Muscle of arm (tissue), 14 donors: ENCODE measurements at places on chromosomes 4 and X.
A peak's percentile ranks its signal among the peaks of the same experiment; 100 is the strongest.

DNA sequence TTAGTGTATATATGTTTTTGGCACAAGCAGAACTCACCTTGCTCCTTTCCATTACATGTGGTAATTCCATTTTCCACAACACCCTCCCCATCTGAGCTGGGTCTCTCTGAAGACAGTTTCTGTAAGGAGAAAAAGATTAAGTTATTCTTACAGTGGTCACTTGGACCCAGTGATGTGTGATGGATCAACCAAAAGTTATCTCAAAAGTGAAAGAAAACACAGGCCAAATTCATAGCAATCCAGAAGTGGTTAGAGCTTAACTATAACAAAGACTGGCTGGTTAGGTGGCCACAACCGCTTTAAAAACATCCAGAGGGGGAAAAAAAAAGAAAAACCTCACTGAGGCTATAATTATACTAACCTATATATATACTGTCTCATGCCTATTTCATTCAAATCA, 123.7 kb downstream of the AFAP1 start:
- no peak for DNase-seq

DNA sequence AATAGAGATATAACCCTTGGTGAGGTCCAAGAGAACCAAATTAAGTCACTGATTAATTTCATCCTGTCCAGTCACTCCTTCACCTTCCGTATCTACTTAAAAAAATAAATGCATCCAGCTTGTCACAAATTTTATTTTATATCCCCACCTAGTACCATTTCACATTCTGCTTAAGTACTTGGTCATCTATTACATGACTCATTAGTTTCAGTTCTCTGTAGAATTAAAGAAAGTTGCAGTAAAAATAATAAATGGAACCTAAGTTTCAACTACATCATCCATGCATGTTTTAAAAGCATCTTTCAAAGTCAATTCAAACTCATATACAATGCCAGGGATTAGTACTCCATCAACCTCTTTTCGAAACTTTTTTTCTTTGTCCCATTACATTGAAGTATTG, 130.2 kb downstream of the SH2D1A start:
- DNase-seq, result no peak

- DNase-seq, result no peak
These were observed 7.3 kb downstream of the SPARCL1 start for GRCh38 chr4:87521757-87522374.

- DNase-seq, result no peak
These were observed 114.0 kb downstream of the FHIP1A start for GRCh38 chr4:151522866-151523519.

GRCh38 chrX:13764281-13764680, 29.7 kb downstream of the OFD1 start:
- DNase-seq, result no peak

- no peak for DNase-seq
These were observed 155.5 kb downstream of the EMCN start for GRCh38 chr4:100362366-100362765.

DNA sequence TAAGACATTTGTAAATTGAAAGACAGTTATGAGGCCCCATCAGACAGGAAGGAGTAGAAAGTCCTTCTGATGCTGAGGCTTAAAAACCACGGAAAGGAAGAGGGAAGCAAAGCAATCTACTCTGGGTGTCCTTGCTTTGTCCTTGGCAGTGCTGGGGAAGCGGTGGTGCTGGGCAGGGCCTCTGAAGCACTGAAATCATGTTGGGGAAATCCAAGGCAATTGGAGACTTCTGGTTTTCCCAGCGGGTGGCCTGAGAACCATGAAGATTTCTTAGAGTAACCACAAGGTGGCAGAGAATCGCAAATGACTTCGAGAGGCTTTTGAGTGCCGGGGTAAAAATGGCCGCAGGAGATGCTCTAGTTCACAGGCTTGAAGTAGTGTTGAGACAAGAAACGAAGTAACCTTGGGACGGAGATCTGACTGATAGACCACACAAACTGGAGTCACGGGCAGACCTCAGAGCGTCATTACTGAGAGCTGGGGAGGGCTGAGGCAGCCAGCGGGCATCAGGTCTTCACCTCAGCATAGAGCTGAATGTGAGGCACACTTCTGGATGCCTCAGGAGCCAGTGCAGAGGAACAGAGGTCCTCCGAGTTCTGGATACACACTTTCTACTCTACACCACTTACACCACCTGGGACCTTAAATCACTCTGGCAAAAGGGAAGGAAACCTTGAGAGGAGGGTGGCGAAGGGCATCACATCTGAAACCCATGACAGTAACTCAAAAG, 130.7 kb upstream of the GPRIN3 start:
- no peak for DNase-seq

DNA sequence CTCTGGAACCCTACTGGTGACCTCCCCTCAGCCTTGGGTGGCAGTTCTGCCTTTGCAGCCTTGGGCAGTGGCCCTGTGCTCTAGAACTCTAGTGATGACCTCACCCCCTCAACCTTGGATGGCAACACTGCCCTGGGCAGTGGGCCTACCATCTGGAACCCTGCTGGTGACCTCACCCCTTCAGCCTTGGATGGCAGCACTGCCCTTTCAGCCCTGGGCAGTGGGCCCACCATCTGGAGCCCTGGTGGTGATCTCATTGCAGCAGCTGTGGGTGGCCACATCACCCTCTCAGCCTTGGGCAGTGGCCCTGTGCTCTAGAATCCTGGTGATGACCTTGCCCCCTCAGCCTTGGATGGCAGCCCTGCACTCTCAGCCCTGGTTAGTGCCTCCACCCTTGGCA, 129.3 kb downstream of the RBMX2 start:
- no peak for DNase-seq

GRCh38 chr4:77433418-77433733, 172.2 kb upstream of the CXCL13 start:
- DNase-seq, result peak; percentile 48

DNA sequence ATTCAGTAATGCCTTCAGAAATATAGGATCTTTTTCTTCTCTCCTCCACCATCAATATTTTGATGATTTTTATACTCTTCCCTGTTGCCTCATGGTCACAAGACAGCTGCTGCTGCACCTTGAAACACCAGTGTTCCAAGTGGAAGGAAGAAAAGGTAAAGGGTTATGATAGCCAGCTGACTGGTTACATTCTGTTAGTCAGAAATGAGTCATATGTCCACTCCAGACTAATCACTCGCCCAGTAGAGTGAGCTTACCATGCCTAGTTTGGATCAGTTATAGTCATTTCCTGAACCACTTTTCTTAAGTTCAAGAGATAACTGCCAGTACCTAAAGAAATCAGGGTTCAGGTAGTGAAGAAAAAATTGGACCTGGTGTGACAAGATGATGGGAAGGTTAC, 532.3 kb upstream of the SMIM31 start:
- no peak for DNase-seq

DNA sequence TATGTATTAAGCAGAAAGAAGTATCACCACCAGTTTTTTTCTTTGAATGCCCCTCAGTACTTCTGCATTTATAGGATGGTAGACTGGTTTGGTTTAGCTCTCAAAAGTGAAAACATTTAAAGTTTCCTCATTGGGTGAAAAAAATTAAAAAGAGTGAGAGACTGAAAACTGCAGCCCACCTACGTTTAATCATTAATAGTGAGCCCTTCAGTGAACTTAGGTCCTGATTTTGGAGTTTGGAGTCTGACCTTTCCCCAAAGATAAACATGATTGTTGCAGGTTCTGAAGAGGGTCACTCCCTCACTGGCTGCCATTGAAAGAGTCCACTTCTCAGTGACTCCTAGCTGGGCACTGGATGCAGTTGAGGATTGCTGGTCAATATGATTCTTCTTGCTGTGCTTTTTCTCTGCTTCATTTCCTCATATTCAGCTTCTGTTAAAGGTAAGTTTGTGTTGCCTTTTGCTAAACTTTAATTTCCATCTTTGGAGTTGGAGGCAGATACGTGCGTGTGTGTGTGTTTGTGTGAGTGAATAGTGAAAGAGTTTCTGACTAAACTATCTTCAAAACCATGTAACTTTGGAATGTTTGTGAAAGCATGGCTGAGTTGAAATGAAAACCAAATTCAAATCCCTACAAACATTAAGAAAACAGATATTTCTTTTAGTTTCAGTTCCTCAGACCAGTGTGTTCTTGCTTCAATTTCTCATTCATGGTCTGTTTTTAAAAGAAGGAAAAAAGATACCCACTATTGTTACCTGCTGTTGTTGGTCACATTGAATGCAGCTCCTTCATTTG, at the start of gene MTTP:
Gene MTTP (plus strand): TSS at position 295 of the 795 bp plus-strand sequence. CDS start 86 bp downstream, at position 381.
- DNase-seq, result no peak

DNA sequence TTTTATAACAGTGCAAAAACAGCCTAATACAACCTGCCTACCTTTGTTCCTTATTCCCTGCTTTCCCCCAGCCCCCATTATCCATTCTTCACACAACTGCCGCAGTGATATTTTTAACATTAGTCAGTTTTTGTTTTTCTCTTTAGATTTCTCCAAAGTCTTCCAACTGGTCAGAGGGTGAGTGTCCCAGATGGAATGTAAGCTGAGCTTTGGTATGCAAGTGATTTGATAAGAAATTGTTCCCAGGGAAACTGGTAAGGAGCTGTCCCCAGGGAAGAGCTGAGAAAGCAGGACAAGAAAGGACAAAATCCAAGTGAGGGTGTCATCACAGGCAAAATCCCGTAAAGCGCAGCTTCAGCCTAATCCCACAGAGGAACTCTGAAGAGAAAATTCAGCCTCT, 475.5 kb upstream of the ADGRL3 start:
- no peak for DNase-seq

- DNase-seq, result no peak
These were observed 339.4 kb upstream of the ZCCHC13 start for GRCh38 chrX:73964579-73964978.

DNA sequence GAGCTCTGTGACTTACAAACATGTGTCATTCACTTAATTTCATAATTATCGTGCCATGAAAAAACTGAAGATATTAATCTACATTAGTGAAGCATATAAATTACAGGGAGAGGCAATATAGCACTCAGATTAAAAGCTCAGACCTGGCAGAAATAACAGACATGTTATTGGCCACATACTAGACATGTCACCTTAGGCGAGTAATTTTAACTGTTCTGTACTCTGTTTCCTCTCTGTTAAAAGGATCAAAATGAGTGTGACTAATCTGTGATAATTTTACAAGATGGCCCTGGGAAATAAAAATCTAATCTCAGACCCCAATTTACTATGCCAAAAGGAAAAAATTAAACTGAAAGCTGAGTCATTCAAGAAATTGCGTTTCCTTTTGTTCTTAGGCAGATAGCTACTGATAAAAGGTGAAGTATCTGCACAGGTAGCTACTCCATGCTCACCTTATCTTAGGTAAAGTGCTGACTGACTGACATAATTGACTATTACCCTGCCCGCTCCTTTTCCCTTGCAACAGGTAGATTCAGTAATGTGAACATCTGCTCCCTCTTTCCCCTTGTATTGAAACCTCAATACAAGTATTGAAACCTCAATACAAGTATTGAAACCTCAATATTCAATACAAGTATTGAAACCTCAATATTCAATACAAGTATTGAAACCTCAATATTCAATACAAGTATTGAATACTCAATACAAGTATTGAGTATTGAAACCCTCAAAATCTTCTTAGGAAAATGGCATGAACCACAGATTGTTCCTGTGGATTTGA, 33.2 kb downstream of the RELL1 start:
- no peak for DNase-seq

DNA sequence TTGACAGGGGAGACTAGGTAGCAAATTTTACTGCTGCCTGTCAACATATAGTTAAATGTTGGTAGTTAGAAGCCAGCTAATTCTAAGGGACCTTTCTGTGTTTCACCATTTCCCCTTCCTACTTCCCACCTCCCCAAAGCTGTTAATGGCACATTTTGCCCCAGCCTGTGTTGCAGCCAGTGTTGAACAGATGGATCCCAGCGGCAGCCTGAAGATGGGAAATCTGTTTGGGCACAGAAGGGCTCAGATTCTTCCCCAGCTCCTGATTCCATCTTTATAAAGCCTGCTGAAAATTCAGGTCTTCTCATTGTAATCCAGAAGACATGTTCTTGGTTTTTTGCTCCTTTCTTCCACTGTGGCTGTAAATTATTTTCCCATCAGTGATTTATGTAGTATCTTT, 89.0 kb downstream of the SPRY1 start:
- DNase-seq, result no peak

DNA sequence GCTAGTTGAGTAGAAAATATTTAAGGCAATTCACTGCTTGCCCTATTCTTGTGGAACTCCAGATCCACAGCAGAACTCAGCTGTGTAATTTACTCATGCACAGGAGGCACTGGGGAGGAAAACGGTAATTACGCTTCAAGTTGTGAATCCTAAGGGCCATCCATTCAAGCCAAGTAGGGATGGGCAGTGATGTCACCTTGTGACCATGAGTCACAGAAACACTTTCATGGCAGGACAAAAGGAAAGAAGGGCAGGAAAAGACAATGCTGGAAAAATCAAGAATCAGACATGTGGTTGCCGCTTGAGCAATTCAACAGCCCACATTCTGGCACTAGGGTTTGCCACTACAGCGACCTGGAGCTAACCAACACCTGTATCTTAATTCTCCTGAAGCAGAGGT, 1.4 kb downstream of the PAQR3 start:
- DNase-seq, result no peak

GRCh38 chrX:154048398-154048797, 28.7 kb upstream of the IRAK1 start:
- DNase-seq, result no peak

GRCh38 chr4:24604558-24605214, 20.3 kb upstream of the DHX15 start:
- no peak for DNase-seq

- no peak for DNase-seq
These were observed 859.2 kb upstream of the PRKX start for GRCh38 chrX:4572691-4573090.

DNA sequence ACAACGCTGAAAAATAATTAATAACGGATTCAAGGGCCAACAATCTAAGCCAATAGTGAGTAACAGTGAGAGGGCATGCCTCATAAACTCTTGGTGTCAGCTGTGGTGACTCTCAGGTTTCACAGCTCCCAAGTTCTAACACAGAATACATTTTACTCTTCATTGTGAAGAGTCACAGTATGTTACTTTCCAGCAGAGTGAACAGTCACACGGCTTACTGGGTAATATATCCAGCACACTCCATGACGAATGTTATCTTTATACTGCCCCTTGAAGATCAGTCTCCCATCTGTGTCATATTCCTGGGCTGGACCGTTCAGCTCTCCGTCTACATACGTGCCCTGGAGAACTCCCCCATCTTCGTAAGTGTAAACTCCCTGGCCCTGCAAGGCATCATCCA, 23.1 kb downstream of the SETD7 start:
- DNase-seq, result no peak

GRCh38 chr4:169372791-169373190, 102.0 kb upstream of the SH3RF1 start:
- no peak for DNase-seq

GRCh38 chr4:76078033-76078613, 3.6 kb downstream of the ART3 start:
- no peak for DNase-seq

- no peak for DNase-seq
These were observed 178.7 kb upstream of the ATOH1 start for GRCh38 chr4:93649828-93650227.

DNA sequence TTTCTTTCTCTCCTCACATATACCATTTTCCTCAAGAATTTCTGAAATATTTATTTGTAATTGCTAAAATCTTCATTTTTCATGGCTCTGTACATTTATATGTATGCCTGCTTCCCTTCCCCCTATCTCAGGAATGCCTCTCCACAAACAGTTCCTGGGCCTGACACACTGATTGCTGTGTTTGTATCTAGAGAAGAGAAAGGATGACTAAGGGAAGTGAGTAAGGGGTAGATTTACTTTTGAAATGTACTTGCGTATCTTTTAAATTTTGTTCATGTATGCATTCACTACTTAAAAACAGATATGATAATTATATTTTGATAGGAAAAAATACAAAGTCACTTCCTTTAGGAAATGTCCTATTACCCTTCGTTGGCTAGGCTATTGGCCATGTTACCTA, 790.8 kb downstream of the PCDH18 start:
- no peak for DNase-seq
